ENCODE measurements at places on chromosomes 2 and 18. TPM values are rescaled to one million over a fixed set of nuclear protein-coding genes. Genes with fewer than 3 reads are reported as not detected.

- no peak for DNase-seq
Observed at GRCh38 chr2:166892397-166892796, 4.1 kb downstream of the XIRP2 start.

DNA sequence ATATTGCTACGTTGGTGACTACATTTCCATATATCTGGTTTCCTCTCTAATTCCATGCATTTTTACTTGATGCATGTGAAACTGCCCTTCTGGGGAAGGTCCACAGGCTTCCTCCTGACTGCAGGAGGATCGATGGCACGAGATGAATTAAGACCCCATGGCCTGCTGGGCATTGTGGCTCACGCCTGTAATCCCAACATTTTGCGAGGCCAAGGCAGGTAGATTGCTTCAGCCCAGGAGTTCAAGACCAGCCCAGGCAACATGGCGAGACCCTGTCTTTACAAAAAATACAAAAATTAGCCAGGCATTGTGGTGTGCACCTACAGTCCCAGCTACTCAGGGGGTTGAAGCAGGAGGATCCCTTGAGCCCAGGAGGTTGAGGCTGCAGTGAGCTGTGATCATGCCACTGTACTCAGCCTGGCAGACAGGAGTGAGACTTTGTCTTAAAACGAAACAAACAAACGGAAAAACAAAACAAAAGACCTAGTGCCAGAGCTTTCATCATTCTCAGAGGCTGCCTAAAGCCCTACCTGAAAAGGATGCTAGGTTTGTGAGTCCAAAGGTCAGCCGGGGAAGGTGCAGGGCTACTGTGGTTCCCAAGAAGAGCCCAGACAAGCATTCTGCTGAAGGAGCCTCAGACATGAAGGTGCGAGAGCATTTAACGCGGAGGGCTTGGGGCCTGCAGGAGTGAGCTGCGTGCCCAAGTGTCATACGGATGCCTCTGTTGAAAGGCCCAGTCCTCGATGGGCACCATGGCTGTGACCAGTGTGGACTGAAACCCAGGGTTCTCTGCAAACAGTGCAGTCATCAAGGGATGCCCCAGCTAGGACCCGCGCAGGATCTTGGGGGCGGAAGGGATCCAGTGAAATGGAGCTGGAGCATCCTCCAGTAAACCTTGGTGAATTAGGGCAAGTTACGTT, 21.6 kb downstream of the GPR55 start:
- peak; percentile 64 for DNase-seq

- DNase-seq, result no peak
Observed at GRCh38 chr2:26471289-26471688, 6.6 kb downstream of the OTOF start.

GRCh38 chr18:46174342-46175041, 70.3 kb downstream of the HAUS1 start:
- peak; percentile 80 for DNase-seq

DNA sequence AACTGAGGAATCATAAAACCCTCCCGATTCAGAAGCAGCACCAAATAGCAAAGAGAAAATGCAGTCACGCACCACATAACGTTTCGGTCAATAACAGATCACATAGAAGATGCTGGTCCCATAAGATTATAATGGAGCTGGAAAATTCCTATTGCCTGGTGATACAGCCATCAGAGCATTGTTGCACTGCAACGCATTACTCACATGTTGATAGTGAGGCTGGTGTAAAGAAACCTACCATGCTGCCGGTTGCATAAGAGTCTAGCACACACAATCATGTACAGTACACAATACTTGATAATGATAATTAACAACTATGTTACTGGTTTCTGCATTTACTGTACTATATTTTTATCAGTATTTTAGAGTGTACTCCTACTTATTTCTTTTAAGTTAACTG, 32.5 kb downstream of the RNF152 start:
- DNase-seq, result no peak

DNA sequence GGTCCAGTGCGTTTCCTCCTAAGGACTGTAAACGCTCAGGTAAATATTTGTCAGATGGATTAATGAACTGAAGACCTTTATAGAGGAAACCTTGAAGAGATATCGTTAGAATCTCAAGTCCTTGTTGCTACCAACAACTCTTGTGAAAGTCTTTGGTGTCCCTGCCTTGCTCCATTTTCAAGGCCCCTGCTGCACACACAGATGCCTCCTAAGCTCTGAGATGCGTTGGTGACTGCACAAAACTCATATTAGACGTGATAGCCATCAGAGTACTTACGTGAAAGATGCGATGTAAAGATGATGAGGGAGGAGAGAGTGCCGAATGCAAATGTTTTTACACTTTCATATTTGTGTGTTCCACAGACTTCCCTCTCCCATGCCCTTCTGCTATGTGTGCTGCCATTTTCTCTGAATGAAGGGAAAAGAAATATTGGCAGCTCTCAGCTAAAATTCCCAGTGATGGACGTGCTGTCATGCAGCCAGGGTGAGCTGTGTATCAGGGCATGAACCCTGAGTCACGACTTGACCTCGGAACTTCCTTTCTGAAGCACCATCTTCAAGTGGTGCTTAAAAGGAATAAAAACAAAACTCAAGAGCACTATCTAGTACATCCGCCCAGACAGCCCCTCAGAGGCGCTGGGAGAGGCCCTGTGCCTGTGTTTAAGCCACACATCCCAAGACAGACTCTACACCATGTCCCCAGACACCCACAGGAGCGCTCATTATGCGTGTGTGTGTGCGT, 117.4 kb downstream of the FAM210A start:
- DNase-seq, result no peak

GRCh38 chr2:71347517-71347916, 15.9 kb downstream of the ZNF638 start:
- DNase-seq, result no peak

GRCh38 chr2:67974559-67975430, 88.0 kb downstream of the C1D start:
- no peak for DNase-seq

- DNase-seq, result peak; percentile 68
Observed at GRCh38 chr2:289362-290089, 1.6 kb upstream of the ALKAL2 start.

DNA sequence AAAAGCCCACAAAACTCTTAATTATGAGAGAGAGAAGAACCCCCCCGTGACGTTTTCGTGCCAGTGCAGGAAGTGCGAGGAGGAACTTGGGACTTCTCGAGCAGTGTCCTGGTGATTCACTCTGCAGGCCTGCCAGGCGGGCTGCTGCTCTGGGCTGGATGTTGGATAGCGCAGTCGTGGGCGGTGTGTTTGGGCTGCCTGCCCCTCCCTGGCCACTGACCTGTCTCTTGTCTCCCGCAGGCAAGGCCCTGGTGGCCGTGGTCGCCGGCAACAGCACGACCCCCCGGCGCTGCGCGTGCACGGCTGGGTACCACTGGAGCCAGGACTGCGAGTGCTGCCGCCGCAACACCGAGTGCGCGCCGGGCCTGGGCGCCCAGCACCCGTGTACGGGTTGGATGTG, 29.0 kb downstream of the TNFRSF11A start:
- DNase-seq, result no peak

- DNase-seq, result peak; percentile 68
Observed at GRCh38 chr2:1744446-1745170, at the start of gene PXDN. PXDN (minus strand) TSS chr2:1744515; CDS start chr2:1744455, 60 bp downstream.

- DNase-seq, result peak; percentile 84
Observed at GRCh38 chr18:79988071-79988450, 302 bp downstream of the TXNL4A start.

DNA sequence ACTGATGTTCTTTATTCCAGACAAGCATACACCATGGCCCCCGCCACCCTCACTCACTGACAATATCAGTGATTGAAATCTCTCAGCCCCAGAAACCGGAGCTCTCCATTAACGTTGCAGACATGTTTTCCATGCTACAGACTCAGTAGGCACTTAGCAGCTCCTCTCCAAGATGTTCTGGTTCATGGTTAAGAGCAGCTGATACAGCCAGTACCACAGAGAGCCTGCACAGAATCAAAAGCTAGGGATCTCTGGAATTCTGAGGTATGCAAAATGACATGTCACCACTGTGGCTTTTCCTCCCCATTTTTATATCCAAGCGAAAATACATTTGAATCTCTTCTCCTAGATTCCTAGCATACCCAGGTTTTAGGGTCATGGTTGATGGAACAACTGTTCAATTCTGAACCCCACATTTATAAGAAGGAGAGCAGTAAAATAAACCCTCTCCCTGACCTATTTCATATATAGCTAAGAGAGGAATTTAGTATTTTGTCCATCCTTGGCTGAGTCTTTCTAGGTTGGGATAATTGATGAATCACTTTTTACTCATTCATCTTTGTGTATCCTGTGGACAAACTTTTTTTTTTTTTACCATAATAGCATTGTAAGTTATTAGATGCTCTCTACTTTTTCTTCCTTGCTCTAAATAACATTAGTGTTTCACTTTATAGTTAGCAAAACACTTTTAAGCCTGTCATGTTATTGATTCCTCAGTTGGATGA, 488.4 kb upstream of the PIK3C3 start:
- no peak for DNase-seq

- DNase-seq, result no peak
Observed at GRCh38 chr18:60406721-60407120, 34.1 kb upstream of the MC4R start.

DNA sequence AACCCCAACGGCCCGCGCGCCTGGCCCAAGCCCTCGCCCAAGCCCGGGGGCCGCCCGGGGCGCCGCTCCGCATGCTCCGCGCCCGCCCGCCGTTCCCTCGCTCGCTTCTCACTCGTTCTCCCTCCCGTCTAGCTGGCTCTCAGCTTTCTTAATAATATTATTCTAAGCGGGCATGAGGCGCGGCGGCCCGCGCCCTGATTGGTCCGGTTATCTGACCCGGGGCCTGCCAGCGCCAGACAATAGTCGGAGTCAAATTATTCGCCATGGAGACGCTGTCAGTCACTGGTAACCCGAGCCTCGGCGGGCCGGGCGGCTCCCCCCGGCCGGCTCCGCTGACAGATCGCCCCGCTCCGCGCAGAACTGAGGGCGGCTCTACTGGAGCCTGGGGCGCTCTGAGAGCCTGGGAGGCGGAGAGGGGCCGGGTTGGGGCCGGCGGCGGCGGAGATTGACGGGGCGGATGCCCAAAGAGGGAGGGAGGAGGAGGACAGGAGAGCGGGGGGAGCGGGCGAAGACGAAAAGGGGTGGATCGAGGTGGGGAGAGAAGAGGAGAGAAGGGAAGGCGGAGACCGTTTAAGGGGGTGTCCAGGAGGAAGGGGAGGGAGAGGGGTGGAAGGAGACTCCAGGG, at the start of gene SIX2:
Gene SIX2 (minus strand): TSS at position 150 of the 625 bp plus-strand sequence. CDS start 342 bp downstream, outside the sequence.
- peak; percentile 93 for DNase-seq

DNA sequence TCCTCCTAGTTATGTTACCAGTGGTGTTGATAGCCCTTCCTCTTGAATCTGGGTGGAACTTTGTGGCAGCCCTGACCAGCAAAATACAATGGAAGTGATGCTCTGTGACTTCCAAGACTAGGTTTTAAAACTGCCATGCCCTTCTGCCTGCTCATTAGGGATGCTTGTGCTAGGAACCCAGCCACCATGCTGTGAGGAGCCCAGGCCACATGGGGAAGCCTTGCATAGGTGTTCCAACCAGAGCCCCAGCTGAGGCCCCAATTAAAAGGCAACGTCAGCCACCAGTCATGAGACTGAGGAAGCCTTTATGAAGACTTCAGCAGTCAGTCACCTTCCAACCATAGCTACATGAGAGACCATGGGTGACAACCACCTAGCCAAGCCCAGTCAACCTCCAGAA, 14.0 kb upstream of the MAPRE2 start:
- no peak for DNase-seq

DNA sequence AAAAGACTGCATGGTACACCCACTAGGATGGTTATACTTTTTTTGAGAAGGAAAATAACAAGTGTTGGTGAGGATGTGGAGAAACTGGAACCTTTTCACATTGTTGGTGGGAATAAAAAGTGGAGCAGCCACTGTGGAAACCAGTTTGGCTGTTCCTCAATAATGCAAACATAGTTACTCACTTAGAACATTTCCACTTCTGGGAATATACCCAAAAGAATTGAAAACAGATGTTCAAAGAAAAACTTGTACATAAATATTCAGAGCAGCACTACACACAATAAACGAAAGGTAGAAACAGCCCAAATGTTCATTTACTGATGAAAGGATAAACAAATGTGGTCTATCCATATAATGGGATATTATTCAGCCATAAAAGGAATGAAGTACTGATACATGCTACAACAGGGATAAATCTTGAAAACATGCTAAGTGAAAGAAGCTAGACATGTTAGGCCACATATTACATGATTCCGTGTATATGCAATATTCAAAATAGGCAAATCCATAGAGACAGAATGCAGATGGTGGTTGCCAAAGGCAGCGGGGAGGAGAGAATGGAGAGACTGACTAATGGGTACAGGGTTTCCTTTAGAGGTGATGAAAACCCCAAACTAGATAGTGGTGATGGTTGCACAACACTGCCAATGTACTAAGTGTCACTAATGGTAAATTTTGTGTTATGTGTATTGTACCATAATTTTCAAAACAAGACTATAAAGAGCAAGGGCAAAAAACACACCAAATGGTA, 20.9 kb upstream of the LMAN1 start:
- no peak for DNase-seq

DNA sequence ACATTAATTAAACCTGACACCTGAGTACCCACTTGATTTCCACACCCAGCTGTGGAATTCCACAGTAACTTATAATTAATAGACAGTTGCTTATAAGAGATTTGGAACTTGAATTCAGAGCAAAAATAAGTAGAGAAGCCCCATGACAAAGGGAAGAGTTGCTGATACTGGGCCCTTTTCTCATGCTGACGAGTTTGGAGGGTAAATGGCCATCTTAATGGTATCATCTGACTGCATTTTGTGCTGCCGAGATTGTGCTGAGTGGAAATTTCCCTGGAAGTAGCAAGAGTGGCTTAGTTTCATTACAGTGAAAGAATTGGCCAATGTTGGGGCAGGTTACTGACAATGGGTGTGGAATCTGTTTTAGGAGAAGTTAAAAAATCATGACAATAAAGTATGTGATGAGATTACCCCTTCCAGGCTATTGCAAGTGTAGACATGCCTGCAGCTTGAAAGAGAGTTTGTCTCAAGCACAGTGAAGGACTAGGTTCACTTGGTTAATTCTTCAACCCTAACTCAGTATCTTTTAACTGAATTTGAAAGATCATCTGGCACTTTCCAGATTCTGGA, 49.9 kb downstream of the VSNL1 start:
- no peak for DNase-seq

GRCh38 chr2:161273038-161273760, 35.0 kb upstream of the PSMD14 start:
- no peak for DNase-seq

G6PC2 gene
- total RNA-seq, result not detected

LCT gene
- total RNA-seq, result not detected

MAL gene
- total RNA-seq, result 6.5 TPM

LRRTM4 gene
- not detected for total RNA-seq

CLEC4F gene
- total RNA-seq, result 0.60 TPM
